ENCODE measurements at places on chromosomes 1 and 21. TPM values are rescaled to one million over a fixed set of nuclear protein-coding genes. Genes with fewer than 3 reads are reported as not detected.

ATG4C gene
- 8.7 TPM for total RNA-seq

AMIGO1 gene
- total RNA-seq, result 8.0 TPM

DNA sequence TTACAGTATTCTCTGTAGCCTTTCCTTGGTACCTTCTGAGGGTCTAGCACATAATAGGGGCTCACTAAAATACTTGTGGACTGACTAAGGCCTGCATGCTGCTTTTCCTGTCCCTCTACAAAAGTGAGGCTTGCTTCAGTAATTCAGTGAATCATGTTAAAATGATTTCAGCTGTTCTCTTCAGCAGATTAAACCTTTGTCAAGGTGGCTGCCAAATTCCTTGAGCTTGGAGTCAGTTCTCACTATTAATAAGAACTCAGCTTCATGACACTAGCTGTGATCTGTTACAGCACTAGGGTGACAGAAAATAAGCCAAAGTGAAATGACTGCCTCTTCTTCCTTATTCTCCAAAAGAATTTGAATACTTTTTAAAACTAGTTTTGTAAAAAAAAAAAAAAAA, 128.8 kb downstream of the KCNN3 start:
- peaks cover 7% of the 10 kb centered on the region for H3K27me3 ChIP-seq
- H3K4me3 ChIP-seq, result no peak overlapping the region
- DNase-seq, result no peak
- H3K36me3 ChIP-seq, result peaks cover 7% of the 10 kb centered on the region

- DNase-seq, result no peak
- no peak overlapping the region for H3K4me3 ChIP-seq
- no peaks in the 10 kb centered on the region for H3K4me1 ChIP-seq
- no peak overlapping the region for H3K27ac ChIP-seq
- no peaks in the 10 kb centered on the region for H3K36me3 ChIP-seq
Observed at GRCh38 chr1:209839875-209840546, 12.2 kb downstream of the UTP25 start.

GRCh38 chr1:67648582-67649326, 36.2 kb upstream of the GADD45A start:
- peaks cover 7% of the 10 kb centered on the region for H3K4me1 ChIP-seq
- peak overlapping the region; percentile 79 for H3K27ac ChIP-seq
- no peak overlapping the region for H3K4me3 ChIP-seq
- DNase-seq, result no peak

DNA sequence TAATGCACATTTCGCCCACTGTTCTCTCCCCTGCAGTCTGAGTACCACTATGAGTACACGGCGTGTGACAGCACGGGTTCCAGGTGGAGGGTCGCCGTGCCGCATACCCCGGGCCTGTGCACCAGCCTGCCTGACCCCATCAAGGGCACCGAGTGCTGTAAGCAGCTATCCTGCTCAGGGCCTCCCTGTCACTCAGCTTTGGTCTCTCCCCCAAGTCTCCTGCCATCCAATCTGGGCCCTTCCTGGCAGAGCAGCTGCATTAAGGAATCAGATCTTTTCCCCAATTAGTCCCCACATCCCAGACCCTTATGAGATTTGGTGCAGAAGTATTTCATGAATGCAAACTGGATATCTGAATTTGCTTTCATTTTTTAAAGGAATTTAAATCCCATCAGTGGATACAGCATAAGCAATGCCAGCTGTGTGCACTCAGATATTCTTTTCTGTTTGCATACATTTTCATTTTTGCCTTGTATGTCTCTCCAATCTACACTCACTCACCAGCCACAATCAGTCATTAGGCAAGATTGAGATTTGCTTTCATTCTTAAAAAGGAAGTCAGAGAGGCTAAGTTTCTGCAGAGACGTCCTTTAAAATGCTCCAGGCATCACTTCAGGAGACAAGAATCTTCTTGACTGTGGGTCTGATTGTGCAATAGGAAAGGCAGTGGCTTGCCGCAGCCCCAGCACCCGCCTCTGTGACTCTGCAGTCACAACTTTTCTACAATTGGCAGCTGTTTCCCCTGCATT, 48.1 kb downstream of the ELAPOR1 start:
- H3K4me1 ChIP-seq, result peaks cover under 1% of the 10 kb centered on the region
- DNase-seq, result no peak
- no peaks in the 10 kb centered on the region for H3K36me3 ChIP-seq
- H3K27me3 ChIP-seq, result no peaks in the 10 kb centered on the region
- no peak overlapping the region for H3K27ac ChIP-seq

GRCh38 chr1:36520056-36520455, 37.3 kb upstream of the CSF3R start:
- peaks cover 35% of the 10 kb centered on the region for H3K4me1 ChIP-seq
- H3K27me3 ChIP-seq, result peaks cover 6% of the 10 kb centered on the region
- DNase-seq, result peak; percentile 29
- no peak overlapping the region for H3K4me3 ChIP-seq
- H3K27ac ChIP-seq, result no peak overlapping the region

GRCh38 chr1:241695246-241696171, 43.4 kb downstream of the WDR64 start:
- H3K27ac ChIP-seq, result no peak overlapping the region
- H3K4me3 ChIP-seq, result no peak overlapping the region

- H3K4me1 ChIP-seq, result peaks cover 36% of the 10 kb centered on the region
- H3K36me3 ChIP-seq, result peaks cover 7% of the 10 kb centered on the region
- H3K27me3 ChIP-seq, result no peaks in the 10 kb centered on the region
- no peak overlapping the region for H3K4me3 ChIP-seq
- no peak for DNase-seq
Observed at GRCh38 chr1:205244384-205244783, 16.6 kb downstream of the TMCC2 start.

DNA sequence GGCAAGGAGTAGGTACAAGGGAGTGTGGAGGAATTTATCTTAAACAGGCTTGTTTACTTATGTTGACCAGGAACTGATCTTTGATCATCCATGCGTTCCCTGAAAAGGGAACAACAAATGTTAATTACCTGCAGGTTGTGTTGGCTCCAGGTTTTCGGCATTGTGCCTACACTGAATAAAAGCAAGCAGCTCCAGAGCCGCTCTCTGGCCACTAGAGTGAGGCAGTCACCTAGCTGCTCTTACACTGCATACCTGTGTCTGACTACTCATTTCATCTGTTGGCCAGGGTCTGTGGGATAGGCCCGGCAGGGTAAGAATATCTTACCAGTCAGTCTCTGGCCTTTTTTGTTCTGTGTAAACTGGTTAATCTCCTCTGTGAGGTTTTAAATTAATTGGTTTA, 183.6 kb downstream of the HFM1 start:
- peaks cover 27% of the 10 kb centered on the region for H3K36me3 ChIP-seq
- H3K4me3 ChIP-seq, result no peak overlapping the region
- DNase-seq, result no peak
- H3K27me3 ChIP-seq, result no peaks in the 10 kb centered on the region

DNA sequence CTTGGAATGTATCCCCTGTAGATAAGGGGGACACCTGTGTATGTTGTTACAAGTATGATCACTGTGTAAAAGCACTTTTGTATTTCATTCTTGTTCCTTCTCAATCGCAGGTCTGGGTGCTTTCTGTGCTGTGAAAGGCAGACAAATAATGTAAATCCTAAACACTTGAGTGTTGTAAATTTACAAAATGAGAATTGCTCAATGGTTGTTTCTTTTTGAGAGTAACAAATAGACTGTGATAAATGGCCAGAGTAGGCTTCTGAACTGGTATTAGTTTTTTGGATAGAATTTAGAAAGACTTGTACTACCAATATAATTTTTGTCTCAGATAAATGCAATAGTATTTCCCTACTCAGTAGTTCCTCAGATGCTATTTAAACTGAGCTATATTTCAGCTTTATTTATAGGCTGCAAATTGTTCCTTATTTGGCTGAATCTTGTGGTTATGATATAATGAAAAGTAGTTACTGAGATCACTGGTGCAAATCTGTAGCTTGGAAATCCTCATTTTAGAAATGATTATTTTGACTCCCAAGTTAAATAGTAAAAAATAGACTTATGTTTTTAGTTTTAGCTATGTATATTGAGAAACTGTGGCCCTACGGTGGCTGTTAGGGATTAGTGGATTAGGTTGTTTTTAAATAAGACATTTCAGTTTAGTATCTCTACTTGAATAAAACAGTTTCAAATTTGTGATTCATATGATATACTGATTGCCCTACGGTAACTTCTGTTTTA, 9.2 kb downstream of the BACH1 start:
- peaks cover 2% of the 10 kb centered on the region for H3K4me1 ChIP-seq
- H3K27ac ChIP-seq, result no peak overlapping the region
- H3K27me3 ChIP-seq, result no peaks in the 10 kb centered on the region
- H3K4me3 ChIP-seq, result no peak overlapping the region
- no peak for DNase-seq
- no peaks in the 10 kb centered on the region for H3K36me3 ChIP-seq

DNA sequence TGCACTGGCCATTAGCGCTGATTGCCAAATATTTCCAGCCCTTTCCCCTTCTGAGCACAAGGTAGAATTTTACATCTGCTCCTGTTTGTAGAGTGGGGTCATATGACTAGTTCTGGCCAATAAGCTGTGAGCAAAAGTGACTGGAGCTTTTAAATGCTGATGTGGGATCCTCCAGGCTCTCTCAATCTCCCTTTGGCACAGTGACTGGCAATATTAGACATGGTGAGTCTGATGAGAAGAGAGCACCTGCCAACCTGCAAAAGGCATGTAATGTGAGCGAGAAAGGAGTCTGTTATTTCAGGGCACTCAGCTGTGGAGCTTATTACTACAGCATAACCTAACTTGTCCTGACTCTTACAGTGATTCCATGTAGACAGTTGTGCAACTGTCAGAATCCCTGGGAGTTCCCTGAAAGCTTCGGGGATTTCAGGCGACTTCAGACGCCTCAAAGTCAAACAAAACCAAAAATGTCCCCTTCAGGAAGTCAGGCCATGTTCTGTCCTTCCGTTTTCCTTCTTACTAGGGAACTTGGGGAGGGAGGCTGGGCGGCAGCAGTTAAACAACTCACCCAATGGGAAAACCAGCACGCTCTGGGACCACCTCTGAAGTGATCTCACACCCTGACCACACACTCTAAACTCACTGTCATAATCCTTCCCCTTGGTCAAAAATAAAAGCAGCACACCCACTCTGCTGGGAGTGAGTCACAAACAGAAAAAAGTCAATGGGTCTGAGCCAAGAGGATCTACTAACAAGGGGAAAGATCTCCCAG, 3.6 kb upstream of the RASSF5 start:
- no peaks in the 10 kb centered on the region for H3K36me3 ChIP-seq
- no peak overlapping the region for H3K27ac ChIP-seq
- DNase-seq, result no peak
- H3K4me3 ChIP-seq, result no peak overlapping the region
- peaks cover 9% of the 10 kb centered on the region for H3K4me1 ChIP-seq

DNA sequence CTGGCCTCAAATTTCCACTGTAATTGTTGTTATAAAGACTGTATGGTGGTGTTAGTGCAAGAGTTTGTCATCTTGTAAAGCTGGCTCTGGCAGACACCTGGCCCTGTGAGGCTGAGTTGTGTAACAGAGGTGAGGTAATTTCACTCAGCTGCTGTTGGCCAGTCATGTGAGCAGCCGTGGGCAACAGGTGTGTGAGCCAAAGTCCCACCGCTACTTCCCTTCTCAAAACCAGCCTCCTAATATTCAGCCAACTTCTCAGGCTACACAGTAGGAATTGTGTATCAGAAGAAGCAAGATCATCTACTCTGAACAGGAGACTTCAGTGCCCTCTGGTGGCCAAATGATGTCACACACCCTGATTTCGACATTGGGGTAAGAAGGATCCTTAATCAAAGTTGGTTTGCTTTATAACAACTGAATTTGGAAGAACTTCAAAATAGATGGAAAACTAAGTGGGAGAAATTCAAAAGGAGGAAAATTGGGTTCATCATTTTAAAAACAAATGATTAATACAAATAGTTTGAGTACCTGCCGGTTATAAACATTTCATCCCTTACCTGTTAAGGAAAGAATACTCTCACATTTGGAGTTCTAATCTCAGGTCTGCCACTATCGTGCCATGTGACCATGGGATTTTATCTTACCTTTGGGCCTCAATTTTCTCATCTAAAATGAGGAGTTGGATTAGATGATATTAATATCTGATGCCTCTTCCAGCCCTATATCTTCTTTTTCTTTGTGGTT, 2.6 kb upstream of the CREG1 start:
- H3K36me3 ChIP-seq, result no peaks in the 10 kb centered on the region
- H3K4me3 ChIP-seq, result no peak overlapping the region
- peaks cover 3% of the 10 kb centered on the region for H3K27me3 ChIP-seq
- DNase-seq, result peak; percentile 81
- H3K27ac ChIP-seq, result no peak overlapping the region

DNA sequence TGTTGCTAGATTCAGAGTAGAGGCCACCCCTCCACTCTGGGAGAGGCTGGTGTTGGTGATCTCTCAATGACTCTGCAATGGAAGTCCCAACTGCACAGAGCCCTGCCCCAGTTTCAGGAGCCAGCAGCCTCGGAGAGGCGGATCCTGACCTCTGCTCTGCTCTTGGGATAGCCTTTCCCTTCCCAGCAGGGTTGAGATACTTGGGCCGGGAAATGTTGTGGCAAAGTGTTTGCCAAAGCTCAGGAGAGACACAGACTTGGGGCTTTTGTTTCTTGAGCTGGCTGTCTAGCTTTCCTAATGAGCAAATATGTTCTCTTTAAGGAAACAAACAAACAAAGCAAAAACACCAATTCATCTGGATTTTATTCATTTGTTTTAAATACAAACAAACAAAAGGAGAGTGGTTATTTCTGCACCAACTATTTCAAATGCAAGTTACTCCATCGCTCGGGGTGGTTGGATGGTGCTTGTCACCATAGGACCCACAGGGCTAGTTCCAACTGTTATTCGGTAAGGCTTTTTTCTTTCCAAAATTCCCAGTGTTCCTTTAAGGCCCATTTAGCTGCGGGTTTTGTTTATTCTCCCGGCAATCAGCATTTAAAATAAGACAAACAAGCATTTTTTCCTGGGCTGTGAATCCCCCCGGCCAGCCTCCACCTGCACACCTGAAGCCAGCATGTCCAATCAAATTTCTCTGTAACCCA, 193.9 kb upstream of the LMO4 start:
- no peaks in the 10 kb centered on the region for H3K4me1 ChIP-seq
- no peaks in the 10 kb centered on the region for H3K36me3 ChIP-seq
- no peak overlapping the region for H3K27ac ChIP-seq
- no peak overlapping the region for H3K4me3 ChIP-seq
- H3K27me3 ChIP-seq, result peaks cover 2% of the 10 kb centered on the region
- DNase-seq, result no peak

DNA sequence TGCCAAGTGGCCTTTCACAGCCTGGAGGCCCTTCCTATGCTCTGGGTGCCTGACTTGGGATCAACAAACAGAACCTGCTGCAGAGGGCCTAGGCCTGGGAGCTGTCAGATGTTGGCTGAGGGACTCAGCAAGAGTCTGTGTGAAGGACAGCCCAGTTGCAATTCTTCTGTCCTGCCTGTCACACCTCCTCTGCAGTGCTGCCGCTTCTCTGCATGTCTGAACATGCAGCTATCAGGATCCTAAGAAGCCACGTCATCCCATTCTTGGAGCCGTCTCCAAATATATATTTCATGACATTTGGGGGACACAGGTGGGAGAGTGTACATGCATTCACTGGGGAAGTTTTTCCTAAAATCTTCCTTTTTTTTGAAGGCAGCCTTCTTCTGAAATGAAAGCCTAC, 8.6 kb downstream of the FCAMR start:
- H3K36me3 ChIP-seq, result no peaks in the 10 kb centered on the region
- DNase-seq, result no peak
- H3K27ac ChIP-seq, result no peak overlapping the region
- H3K27me3 ChIP-seq, result peaks cover 5% of the 10 kb centered on the region

- H3K27ac ChIP-seq, result no peak overlapping the region
- no peaks in the 10 kb centered on the region for H3K27me3 ChIP-seq
- H3K4me1 ChIP-seq, result no peaks in the 10 kb centered on the region
- H3K36me3 ChIP-seq, result no peaks in the 10 kb centered on the region
- H3K4me3 ChIP-seq, result no peak overlapping the region
Observed at GRCh38 chr1:66613187-66613586, 79.2 kb downstream of the SGIP1 start.

- H3K27ac ChIP-seq, result peak overlapping the region; percentile 22
- no peak for DNase-seq
- no peaks in the 10 kb centered on the region for H3K36me3 ChIP-seq
- H3K4me3 ChIP-seq, result peak overlapping the region; percentile 30
- peaks cover 9% of the 10 kb centered on the region for H3K27me3 ChIP-seq
- peaks cover 18% of the 10 kb centered on the region for H3K4me1 ChIP-seq
Observed at GRCh38 chr1:47992720-47993415, 4.3 kb downstream of the TRABD2B start.
